HS-5 (cell line): ENCODE measurements at places on chromosomes 2 and 18.

- no peak for DNase-seq
Observed at GRCh38 chr18:78814766-78815165, 164.9 kb upstream of the SALL3 start.

- no peak for DNase-seq
Observed at GRCh38 chr2:10221443-10221842, 81.3 kb upstream of the HPCAL1 start.

- DNase-seq = no peak
Observed at GRCh38 chr18:29457316-29457889, 1280.5 kb upstream of the CDH2 start.

GRCh38 chr2:217086038-217086522, 226.2 kb upstream of the TNP1 start:
- no peak for DNase-seq
